ENCODE measurements at places on chromosomes 7 and 10. TPM values are rescaled to one million over a fixed set of nuclear protein-coding genes. Genes with fewer than 3 reads are reported as not detected.

- no peak for DNase-seq
Observed at GRCh38 chr10:69130251-69130650, 6.3 kb downstream of the VPS26A start.

DNA sequence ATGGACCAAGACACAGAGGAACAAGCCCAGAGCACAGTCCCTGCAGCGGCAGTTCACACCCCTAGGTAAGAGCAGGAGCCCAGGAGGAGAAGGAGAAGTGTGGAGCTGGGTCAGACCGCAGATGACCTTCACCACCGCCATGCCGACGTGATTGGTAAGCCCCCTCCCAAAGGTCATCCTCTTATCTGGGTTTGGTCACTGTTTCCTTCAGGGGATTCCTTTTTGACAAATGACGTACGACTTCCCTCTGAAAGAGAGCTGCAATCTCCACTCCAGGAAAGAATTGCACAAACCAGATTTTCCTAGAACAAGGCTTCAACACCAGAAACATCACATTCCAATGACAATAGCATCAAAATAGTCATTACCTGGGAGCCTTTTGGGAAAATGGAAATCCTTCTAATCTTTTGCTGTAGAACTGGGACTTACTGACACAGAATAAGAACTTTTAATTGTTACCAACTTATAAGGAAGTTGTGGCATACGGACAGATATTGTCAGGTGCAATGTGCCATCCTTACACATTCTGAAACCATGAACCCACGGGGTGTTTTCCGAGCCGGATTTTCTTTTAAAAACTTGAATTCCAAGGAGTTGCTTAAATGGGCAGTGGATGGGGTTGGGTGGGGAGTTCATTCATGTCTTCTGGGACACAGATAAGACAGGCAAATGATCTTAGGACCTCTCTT lies 20.8 kb upstream of the ADAM12 start:
- no peak for DNase-seq

GRCh38 chr7:5266191-5267028 lies 16.3 kb upstream of the SLC29A4 start:
- DNase-seq = no peak

DNA sequence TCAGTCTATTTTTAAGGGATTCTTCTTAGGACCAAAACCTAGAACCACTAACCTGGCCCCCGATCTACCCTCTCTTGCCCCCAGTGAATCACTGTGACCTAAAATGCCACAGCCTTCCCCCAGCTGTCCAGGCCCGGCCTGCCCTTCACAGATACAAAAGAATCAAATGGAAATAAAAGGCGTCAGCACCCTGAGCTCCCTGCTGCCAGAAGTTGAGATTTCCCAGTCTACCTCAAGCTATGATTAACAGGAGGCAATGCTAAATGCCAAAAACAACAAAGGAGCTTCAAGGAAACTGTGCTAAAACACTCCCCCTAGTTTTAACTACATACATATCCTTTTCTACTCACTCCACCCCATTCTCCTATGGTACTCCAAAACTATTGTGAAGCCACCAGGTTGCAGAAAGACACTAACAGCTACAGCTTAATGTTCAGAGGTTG lies 67.8 kb downstream of the GSAP start:
- DNase-seq = no peak

- no peak for DNase-seq
Observed at GRCh38 chr7:83021032-83021431, 141.7 kb downstream of the PCLO start.

DNA sequence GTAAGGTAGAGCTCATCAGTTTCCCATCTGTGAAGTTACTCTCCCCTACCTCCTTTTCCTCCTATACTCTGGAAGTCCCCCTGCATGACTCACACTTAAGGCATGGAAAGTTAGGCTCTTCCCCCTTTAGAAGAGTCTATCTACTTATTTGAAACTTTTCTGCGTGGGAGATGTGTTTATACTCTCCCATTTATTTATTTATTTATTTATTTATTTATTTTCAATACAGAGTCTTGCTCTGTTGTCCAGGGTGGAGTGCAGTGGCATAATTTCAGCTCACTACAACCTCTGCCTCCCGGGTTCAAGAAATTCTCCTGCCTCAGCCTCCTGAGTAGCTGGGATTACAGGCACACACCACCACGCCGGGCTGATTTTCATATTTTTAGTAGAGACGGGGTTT lies 107.5 kb upstream of the JCAD start:
- DNase-seq = no peak

- no peak for DNase-seq
Observed at GRCh38 chr10:110794808-110795207, 76.9 kb upstream of the PDCD4 start.

- DNase-seq = no peak
Observed at GRCh38 chr7:77409739-77410547, 6.2 kb downstream of the GSAP start.

- no peak for DNase-seq
Observed at GRCh38 chr7:112422842-112423496, 27.3 kb upstream of the IFRD1 start.

DNA sequence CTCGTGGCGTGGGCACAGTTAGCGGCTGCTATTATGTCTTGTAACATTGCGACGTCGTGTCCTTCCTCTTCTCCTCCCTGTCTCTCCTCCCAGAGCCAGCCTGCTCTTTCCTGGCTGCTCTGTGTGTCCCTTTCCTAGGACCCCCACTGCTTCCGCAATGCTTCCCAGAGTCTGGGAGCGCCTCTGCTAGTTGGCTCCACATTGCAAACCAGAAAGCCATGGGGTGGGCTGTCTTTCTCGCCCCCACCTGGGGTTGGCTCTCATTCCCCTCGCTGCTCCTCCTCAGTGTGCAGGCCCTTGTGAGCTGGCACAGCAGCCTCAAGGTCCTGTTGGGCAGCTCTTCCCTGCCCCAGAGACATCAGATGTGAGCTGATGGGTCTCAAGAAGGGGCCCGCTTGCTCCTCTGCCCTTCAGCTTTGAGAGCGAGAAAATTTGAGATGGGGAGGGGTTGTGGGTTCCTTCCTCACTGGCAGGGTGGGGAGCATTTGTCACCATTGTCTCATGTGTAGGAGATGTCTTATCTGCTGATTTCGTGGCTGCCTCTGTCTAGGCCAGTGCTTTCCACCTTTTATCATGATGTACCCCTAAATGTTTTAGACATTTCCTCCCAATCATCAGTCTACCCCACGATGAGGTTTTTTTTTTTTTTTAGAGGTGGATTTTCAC lies 3.3 kb downstream of the ADAMTS14 start:
- DNase-seq = no peak

DNA sequence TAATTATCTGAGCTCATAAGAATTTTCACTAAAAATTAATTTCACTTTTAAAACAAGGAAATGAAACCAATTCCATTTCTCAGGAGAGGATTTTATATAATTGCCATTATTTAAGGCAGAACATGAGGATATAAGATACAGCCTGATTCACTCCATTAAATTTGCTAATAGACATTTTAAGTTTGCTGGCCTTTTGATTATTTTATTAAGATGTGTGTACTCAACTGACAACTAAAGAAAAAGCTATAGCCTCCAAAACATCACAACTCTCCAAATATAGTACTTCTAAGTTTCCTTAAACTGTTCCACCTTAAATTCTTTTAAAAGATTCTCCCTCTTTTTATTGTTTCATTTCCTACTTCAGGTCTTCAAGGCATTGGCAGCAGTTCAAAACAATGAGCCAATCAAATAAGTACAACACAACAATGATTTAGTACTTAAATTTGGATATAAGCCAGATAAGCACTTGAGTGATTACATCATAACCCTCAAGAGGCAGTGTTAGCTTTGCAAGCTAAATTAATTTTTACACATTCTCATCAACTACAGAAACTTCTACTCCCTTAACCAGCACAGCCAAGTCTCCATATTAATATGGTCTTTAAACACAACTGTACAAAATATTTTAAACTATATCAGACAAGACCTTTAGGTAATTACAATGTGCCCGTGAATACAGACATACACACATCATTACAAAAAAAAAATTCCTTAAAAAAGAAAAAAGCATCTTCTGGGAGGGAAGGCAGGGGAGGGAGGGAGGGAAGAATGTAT lies 121.8 kb downstream of the KMT2C start:
- peak; percentile 40 for DNase-seq

- DNase-seq = no peak
Observed at GRCh38 chr7:98869027-98869596, 702 bp downstream of the TMEM130 start.

DNA sequence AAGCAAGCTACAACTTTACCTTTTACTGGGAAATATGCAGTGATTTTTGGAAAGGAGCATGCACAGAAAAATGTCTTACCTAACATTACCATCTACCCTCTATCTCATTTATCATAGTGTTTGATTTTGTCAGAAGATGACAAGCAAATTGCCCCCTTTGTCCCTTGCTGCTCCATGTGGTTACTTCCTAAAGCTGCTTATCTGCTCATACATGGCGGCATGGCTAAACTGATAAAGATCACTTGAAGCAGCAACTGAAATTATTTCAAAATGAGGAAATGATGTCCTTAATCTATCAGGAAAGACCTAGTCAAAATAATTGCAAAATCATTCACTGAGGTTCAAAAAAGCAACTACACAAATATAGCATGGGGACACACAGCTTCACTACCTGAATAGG lies 1198.5 kb upstream of the SORCS1 start:
- DNase-seq = no peak

- DNase-seq = no peak
Observed at GRCh38 chr10:110756876-110757275, 112.7 kb downstream of the RBM20 start.

DNA sequence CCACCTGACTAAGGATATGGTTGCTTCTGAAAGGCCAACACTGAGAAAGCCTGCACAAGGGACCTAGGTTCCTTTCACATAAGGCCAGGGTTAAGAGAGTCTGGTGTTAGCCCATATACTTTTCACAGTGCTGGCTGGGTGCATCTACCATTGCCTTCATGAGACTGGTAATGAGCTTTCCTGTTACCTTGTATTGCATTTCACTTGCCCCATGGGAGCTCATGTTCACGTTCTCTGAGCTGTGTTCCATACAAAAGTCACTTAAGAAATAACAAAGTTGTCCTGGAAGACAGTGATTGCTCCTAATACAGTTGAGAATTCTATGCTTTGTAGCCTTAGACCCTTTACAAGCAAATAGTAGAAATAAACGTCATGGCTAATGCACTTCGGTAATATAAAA lies 337.8 kb upstream of the TEX47 start:
- no peak for DNase-seq

DNA sequence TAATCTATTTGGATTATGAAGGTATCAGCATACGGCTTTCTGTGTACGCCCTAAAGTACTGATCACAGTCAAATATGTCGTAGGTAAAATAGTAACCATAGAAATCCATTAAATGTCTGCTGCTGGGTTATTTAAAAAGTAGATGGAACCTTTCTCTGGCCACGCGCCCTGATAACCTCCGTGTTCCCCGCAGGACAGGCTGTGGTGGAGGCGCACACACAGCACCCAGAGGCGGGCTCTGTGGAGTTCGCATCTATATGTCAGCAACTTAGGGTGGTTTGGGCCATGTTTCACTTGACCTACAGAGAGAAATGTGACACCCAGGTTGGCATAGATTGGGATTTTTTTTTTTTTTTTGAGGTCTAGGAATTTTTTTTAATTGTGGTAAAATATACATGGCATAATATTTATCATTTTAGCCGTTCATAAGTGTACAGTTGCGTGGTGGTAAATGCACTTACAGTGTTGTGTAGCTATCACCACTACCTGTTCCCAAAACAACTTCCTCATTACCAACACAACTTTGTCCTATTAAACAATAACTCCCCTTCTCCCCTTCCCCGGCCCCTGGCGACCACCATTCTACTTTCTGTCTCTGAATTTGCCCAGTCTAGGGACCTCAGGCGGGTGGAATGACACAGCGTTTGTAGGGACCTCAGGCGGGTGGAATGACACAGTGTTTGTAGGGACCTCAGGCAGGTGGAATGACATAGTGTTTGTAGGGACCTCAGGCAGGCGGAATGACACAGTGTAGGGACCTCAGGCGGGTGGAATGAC lies 15.4 kb downstream of the PPP2R2D start:
- DNase-seq = no peak

DNA sequence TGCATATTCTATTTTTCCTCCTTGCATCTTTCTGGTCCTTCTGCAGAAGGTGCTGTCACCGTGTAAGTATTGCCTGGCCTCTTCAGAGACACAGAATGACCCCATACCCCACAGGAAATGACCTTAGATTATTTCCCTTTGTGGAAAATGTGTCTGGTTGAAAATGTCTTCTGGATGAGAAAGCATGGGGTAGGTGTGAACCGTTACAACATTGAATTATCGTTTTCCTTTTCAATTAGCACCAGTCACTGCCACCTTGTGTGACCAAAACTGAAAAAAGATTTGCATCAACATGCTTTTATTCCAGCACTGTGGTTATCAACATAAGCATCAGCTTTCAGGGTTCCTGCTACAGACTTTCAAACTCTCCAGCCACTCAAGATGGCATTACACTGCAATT lies 58.0 kb upstream of the CELF2 start:
- DNase-seq = no peak

DNA sequence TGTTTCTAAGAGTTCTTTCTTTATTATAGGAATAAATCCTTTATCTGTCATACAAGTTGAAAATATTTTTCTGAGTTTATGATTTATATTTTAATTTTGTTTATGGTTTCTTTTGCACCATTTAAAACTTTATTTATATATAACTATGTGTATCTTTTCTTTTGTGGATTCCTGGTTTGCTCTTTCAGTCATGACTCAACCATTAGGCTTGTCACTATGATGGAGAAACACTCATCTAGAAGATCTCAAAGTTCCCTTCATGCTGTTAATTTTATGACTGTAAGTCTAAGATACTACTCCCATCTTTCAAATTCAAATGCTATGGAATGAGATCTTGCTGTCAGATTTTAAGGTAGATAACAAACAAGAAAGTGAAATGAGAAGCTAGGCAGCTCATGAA lies 199.5 kb downstream of the INHBA start:
- no peak for DNase-seq

- no peak for DNase-seq
Observed at GRCh38 chr10:80528185-80528700, 9.5 kb upstream of the SH2D4B start.

DNA sequence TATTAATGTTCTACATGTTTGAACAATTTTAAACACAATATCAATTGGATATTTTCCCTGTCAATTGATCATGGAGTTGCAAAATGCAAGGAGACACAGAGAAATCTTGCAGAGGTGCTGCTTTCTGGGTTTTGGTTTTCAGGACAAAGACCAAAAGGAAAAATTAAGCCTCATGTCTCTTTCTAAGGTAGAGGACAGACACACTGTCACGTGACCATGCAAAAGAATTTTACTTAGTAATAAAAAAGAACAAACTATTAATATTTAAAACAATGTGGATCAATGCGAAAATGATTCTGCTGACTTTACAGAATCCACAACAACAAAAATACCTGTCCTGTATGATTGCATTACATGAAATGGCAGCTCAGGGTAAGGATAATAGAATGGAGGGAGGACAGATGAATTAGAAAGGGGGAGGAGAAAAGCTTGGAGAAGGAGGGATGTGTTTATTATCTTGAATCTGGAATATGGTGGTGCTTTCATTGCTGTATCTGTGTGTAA lies 493.7 kb upstream of the NUPR2 start:
- no peak for DNase-seq

Gene ECD
- total RNA-seq = 38.8 TPM

Gene PRRT4
- total RNA-seq = not detected

Gene EEF1AKMT2
- 15.4 TPM for total RNA-seq

Gene RSU1
- total RNA-seq = 41.1 TPM

Gene GALNT17
- total RNA-seq = not detected

Gene MCU
- total RNA-seq = 17.6 TPM

Gene CUZD1
- total RNA-seq = 3.0 TPM

Gene VWA2
- total RNA-seq = not detected

Gene COBL
- total RNA-seq = not detected

Gene ADAMTS14
- not detected for total RNA-seq

Gene SLC26A3
- not detected for total RNA-seq

Gene FAM241B
- 1.1 TPM for total RNA-seq
